ENCODE measurements at places on chromosomes 2 and 18.

DNA sequence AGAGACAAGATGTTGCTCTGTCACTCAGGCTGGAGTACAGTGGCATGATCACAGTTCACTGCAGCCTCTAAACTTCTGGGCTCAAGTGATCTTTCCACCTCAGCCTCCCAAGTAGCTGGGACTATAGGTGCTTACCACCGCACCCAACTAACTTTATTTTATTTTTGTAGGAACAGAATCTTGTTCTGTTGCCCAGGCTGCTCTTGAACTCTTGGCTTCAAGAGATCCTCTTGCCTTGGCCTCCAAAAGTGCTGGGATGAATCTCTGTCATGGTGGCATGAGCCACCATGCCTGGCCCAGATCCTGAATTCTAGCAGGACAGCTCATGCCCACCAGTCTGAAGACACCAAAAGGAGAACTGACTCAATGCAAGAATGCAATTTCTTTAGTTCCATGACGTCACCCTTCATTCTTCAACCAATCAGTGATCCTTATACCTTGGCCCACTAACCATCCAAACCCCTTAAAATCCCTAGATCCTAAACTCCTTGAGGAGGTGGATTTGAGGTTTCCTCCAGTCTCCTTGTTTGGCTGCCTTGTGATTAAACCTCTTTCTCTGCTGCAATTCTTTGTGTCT lies 25.6 kb upstream of the CXXC1 start:
- no peak for DNase-seq

GRCh38 chr2:25960920-25961319 lies 21.4 kb downstream of the KIF3C start:
- no peak for DNase-seq

DNA sequence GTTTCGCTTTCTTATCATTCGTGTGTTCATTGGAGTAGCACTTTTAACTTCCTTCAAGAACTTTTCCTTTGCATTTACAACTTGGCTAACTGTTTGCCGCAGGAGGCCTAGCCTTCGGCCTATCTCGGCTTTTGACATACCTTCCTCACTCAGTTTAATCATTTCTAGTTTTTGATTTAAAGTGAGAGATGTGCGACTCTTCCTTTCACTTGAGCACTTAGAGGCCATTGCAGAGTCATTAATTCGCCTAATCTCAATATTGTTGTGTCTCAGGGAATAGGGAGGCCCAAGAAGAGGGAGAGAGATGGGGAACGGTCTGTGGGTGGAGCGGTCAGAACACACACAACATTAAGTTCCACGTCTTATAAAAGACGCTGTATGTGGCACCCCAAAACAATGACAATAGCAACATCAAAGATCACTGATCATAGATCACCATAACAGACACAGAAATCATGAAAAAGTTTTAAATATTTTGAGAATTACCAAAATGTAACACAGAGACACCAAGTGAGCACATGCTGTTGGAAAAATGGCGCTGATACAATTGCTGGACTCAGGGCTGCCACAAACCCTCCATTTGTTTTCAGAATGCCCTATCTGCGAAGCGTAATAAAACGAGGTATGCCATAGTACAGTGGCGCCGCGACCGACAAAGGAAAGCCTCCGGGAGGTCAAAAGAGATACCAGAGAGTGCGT lies 553 bp downstream of the TIGD1 start:
- no peak for DNase-seq

DNA sequence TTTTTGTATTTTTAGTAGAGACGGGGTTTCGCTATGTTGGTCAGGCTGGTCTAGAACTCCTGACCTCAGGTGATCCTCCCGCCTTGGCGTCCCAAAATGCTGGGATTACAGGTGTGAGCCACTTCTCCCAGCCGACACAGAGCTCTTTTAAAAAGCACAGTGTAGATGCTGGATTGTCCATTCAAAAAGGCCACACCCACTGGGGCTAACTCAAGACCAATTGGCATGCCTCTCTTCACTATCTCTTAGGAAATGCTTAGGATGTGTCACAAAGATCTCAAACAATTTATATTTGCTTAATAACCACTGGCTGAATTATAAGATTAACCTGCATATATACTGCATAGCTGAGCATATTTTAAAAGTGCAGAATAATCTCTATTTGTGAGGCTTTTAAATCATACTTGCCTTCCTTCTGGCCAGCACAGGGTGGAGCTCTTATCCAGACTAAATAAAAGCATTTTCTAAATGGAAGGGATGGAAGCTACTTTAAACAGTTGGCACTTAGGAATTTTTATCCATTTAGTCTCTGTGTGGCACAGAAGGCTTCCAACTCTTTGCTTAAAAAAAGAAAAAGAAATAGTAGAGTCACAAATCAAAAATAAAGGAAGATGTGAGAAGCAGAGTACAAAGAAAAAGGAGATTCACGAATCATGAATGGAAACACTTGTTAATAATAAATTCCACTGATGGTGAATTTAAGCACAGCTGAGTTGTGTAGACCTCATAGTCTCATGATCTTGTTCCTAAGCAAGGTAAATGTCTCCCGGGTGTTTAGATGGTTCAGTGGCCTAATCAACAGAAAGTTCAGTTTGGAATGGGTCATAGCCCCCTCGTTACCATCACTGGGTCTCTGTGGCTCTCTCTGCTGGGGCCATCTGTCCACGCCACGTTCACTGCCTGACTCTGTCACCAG lies 22.4 kb downstream of the CRYGD start:
- DNase-seq = no peak

- no peak for DNase-seq
Observed at GRCh38 chr2:67448648-67449047, 51.5 kb downstream of the ETAA1 start.

GRCh38 chr18:63195326-63196159 lies 124.0 kb downstream of the BCL2 start:
- no peak for DNase-seq

GRCh38 chr2:177670791-177671535 lies 278.4 kb downstream of the AGPS start:
- DNase-seq = no peak

DNA sequence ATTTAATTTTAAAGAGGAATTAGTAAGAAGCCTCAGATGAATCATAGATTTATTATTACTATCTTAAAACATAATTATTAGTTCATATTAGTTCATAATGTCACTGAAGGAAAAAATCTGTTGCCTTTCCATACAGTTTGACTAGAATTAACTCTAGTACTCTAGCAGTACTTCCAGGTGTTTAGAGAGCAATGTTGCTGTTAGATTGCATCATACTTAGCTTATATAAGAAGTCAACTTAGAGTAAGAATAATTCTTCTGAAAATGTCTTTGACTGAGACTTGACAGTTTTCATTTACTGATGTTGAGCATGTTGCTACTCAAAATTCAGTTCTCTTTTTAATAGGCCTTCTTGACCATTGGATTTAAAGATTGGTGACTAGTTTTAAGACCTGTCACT lies 4.7 kb downstream of the RAB3GAP1 start:
- no peak for DNase-seq

DNA sequence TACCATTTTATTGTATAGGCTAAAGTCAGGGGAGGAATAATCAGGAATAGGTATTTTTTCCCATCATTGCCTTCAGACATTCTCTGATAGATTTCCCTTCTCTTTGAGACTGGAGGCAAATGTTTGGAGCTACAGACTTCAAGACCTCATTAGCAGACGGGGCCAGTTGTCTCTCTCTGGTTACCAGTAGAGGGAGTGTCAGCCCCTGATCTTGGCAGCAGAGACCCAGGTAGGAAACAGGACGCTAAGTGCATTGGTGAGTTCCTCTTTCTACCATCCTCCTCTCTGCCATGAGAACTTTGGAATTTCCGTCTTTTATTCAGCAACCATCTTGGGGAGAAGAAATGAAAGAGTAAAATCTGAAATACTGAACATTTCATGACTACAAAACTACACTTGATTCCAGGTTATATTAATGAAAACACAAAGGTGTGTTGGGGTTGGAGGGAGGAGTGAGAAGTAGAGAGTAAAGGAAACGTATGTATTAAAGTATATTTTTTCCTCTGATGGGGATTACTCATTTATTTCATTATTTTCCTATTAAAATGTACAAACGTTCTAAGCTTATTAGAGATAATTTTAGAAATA lies 186.2 kb upstream of the GCFC2 start:
- no peak for DNase-seq

Data from activated CD4-positive, CD25-positive, alpha-beta regulatory T cell treated with anti-CD3 and anti-CD28 coated beads, Interleukin-2, amount 50 U/mL, for 72 hours (primary cell).